ENCODE measurements at places on chromosomes 4 and X. TPM values are rescaled to one million over a fixed set of nuclear protein-coding genes. Genes with fewer than 3 reads are reported as not detected.
A peak's percentile ranks its signal among the peaks of the same experiment; 100 is the strongest.

The STK32B gene
- total RNA-seq: not detected

The MAGEA2 gene
- total RNA-seq: not detected

The SAT1 gene
- total RNA-seq: 582 TPM

The SPANXN4 gene
- not detected for total RNA-seq

The VCX gene
- total RNA-seq: not detected

The FAM50A gene
- 62.1 TPM for total RNA-seq

DNA sequence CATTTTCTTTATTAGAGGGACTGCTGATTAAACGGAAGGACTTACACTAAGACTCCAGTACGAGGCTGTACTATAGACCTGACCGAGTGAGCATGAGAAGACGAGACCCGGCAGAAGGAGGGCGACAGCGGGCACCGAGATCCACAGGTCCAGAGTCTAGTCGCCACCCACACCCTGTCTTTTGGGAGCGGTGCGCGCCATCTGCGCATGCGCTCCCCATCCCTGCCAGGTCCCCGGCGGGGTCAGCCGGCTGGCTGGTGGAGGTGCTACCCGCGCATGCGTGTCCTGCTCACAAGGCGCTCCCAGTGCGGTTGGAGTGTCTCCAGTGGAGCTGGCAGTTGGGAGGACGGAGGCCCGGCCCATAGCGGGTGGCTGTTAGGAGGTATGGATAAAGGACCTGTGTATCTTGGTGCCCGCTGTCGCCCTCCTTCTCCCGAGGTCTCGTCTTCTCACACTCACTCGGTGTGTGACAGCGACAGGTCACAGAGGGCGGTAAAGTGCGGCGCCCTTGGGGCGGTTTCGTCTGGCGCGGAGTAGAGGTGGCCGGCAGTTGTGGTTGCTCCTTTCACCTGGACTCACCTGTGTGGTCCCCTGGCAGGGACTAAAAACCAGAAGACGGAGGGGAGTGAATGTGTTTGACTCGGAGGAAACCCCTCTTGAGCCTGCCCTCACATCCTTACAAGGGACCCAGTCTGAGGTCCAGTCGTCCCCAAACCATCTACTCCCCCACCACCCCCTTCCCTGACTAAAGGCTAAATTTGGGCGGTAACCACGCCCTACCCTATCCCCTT is 7.6 kb upstream of the HSD17B10 start:
- peak overlapping the region; percentile 61 for H3K4me3 ChIP-seq
- H3K36me3 ChIP-seq: no peaks in the 10 kb centered on the region
- peaks cover 13% of the 10 kb centered on the region for H3K4me1 ChIP-seq
- H3K27me3 ChIP-seq: peaks cover 24% of the 10 kb centered on the region

- no peak overlapping the region for H3K4me3 ChIP-seq
- H3K27me3 ChIP-seq: no peaks in the 10 kb centered on the region
- DNase-seq: peak; percentile 3
- H3K36me3 ChIP-seq: no peaks in the 10 kb centered on the region
- peak overlapping the region; percentile 95 for H3K27ac ChIP-seq
Measured at GRCh38 chr4:13704761-13705160, 77.2 kb upstream of the BOD1L1 start.

DNA sequence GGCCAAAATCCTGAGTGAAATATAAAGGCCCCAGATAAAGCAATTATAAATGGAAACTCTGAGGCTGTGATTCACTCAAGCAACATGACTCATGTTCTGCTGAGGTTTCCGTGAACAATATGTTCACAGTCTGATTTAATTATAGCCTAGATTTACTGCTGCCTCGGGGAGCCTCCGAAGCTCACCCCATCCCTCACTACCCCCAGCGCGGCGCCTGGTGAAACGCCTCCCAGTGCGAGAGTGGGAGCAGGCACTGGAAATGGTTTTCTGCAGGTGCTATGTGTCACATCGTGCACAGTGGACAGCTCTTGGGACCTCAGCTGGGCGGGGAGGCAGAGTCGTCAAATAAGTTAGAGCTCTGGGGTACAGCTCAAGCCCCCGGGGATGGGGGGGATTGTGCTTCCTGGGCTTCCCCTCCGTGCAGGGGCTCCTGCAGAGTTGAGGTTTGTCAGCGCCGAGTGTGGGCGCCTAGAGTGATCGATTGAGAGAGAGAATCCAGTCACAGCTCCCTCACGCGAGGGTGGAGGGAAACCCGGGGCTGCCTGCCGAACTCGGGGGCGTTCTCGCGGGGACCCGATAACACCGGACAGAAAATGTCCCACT is 110.6 kb downstream of the PHKA2 start:
- no peaks in the 10 kb centered on the region for H3K27me3 ChIP-seq
- peaks cover 5% of the 10 kb centered on the region for H3K36me3 ChIP-seq
- H3K27ac ChIP-seq: peak overlapping the region; percentile 88
- peak overlapping the region; percentile 61 for H3K4me3 ChIP-seq
- peak; percentile 75 for DNase-seq

- no peaks in the 10 kb centered on the region for H3K27me3 ChIP-seq
- no peaks in the 10 kb centered on the region for H3K36me3 ChIP-seq
- no peak overlapping the region for H3K4me3 ChIP-seq
- no peak overlapping the region for H3K27ac ChIP-seq
- DNase-seq: no peak
Measured at GRCh38 chr4:106677213-106677612, 308.6 kb upstream of the GIMD1 start.

- H3K27ac ChIP-seq: peak overlapping the region; percentile 58
- DNase-seq: peak; percentile 71
- peaks cover 6% of the 10 kb centered on the region for H3K36me3 ChIP-seq
- H3K4me3 ChIP-seq: no peak overlapping the region
- no peaks in the 10 kb centered on the region for H3K27me3 ChIP-seq
Measured at GRCh38 chrX:30659421-30659820, 6.2 kb downstream of the GK start.

DNA sequence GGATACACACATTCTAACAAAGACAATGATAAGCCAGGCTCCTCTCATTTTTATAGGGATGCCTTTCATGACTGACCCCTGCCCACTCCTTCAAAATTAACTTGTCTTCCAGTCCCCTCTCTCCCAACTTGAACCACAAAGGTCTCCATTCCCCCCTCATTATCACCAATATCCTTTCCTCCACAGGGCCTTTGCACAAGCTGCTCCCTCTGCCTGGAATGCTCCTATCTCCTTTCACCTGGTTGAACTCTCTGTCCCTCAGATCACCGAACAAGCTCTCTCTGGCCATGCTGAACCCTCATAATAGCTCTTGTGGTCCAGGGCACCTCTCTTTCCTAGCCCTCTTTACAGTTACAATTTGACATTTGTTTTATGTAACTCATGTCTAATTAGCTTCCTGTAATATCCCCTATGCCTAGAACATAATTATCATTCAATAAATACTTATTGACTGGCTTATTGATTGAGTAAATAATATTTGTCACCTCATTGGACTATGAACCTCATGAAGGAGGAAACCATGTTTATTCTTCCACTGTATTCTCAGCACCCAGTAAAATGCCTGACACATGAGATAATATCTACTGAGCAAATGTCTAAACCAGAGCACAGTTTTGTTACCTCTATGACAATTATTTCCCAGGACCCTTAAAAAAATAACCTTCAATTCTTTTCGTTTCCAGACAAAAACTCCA is 266.3 kb upstream of the RASGEF1B start:
- no peak overlapping the region for H3K4me3 ChIP-seq
- H3K27ac ChIP-seq: no peak overlapping the region
- no peaks in the 10 kb centered on the region for H3K4me1 ChIP-seq
- no peaks in the 10 kb centered on the region for H3K27me3 ChIP-seq

GRCh38 chr4:81922313-81922712 is 450.6 kb upstream of the RASGEF1B start:
- no peak for DNase-seq
- no peaks in the 10 kb centered on the region for H3K36me3 ChIP-seq
- no peak overlapping the region for H3K4me3 ChIP-seq
- peaks cover 12% of the 10 kb centered on the region for H3K27me3 ChIP-seq
- no peak overlapping the region for H3K27ac ChIP-seq

DNA sequence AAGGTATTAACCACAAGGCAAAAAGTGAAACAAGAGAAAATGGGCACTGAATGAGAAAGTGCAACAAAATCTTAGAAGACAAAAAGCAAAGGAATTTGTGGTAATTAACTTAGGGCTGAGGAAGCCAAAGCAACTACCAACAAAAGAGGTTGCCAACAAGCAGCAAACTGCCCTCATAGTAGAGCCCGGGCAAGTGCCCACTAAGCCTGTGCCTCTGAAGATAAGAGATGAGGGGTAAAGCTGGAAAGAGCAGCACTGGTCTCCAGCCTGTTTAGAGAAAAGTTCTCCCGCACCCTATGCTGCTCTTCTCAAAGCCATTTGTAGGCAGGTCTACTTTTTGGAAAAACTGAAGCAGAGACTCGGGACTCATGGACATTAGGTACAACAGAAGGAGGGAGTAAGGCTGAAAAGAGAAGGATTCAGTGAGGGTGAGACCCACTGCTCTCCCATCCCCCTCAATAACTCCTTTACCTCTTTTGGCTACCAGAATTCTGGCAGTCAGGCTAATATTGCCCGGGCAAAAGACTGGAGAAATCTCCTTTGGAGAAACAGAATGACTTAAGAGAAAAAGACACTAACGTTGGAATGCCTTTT is 29.6 kb upstream of the KCNE5 start:
- no peak for DNase-seq
- no peaks in the 10 kb centered on the region for H3K4me1 ChIP-seq
- H3K27me3 ChIP-seq: peaks cover 42% of the 10 kb centered on the region
- no peak overlapping the region for H3K27ac ChIP-seq

GRCh38 chr4:22739968-22740367 is 47.2 kb downstream of the GBA3 start:
- no peak for DNase-seq
- no peaks in the 10 kb centered on the region for H3K27me3 ChIP-seq
- no peak overlapping the region for H3K27ac ChIP-seq
- peaks cover 4% of the 10 kb centered on the region for H3K4me1 ChIP-seq
- no peak overlapping the region for H3K4me3 ChIP-seq
- no peaks in the 10 kb centered on the region for H3K36me3 ChIP-seq

GRCh38 chrX:117120700-117121099 is 657.9 kb upstream of the CT83 start:
- no peak for DNase-seq
- H3K27me3 ChIP-seq: no peaks in the 10 kb centered on the region
- no peaks in the 10 kb centered on the region for H3K4me1 ChIP-seq

DNA sequence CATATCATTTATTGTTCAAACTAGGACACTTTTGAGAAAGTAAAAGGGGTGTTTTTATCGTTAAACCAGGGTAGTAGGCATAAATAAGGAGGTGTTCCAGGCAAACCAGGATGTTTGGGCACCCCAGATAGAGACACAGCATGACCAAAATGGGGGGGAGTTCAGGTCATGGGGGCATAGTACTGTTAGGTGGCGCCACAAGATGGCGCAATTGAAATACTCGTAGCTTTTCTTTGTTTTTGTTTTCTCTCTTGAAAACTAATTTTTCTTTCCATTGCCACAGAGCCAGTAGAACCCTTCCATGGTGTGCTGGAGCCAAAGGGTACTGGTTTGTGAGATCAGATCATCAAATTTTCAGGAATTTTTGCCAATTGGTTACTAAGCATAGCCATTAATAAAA is 283.4 kb downstream of the BCOR start:
- no peaks in the 10 kb centered on the region for H3K36me3 ChIP-seq
- DNase-seq: peak; percentile 51
- H3K27me3 ChIP-seq: peaks cover 58% of the 10 kb centered on the region
- H3K4me3 ChIP-seq: no peak overlapping the region
- H3K4me1 ChIP-seq: peaks cover 15% of the 10 kb centered on the region

GRCh38 chr4:20015636-20016224 is 236.0 kb upstream of the SLIT2 start:
- H3K27me3 ChIP-seq: no peaks in the 10 kb centered on the region
- H3K4me3 ChIP-seq: no peak overlapping the region

GRCh38 chrX:14489437-14489836 is 39.9 kb upstream of the GLRA2 start:
- no peak for DNase-seq
- H3K4me1 ChIP-seq: no peaks in the 10 kb centered on the region
- no peaks in the 10 kb centered on the region for H3K27me3 ChIP-seq
- no peak overlapping the region for H3K4me3 ChIP-seq

- no peak for DNase-seq
- H3K27me3 ChIP-seq: no peaks in the 10 kb centered on the region
- no peaks in the 10 kb centered on the region for H3K4me1 ChIP-seq
- no peak overlapping the region for H3K27ac ChIP-seq
- peaks cover 13% of the 10 kb centered on the region for H3K36me3 ChIP-seq
Measured at GRCh38 chr4:150533673-150534072, 48.3 kb upstream of the MAB21L2 start.

GRCh38 chr4:127239902-127240763 is 392.6 kb upstream of the INTU start:
- no peak overlapping the region for H3K27ac ChIP-seq
- no peak for DNase-seq
- no peaks in the 10 kb centered on the region for H3K27me3 ChIP-seq
- H3K4me3 ChIP-seq: no peak overlapping the region

DNA sequence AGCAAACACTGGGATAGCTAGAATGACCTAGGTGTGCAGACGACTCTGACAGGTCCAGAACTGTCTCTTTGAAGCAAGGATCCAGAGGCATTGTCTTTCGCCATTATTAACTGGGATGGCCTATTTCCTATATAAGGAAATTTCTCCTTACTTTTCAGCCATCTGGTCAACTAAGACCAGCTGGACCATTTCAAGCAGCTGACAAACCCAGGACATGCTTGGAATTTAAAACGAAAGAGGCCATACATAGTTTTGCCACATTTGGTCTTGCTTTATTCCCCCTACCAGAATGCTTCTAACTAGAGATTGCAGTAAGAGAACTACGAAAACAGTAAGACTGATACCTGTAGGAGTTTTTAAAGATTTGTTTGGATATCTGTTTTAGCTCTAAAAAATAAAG is 87.0 kb downstream of the GLRA2 start:
- H3K27me3 ChIP-seq: peaks cover 45% of the 10 kb centered on the region
- H3K4me1 ChIP-seq: no peaks in the 10 kb centered on the region
- H3K4me3 ChIP-seq: no peak overlapping the region
- DNase-seq: no peak

DNA sequence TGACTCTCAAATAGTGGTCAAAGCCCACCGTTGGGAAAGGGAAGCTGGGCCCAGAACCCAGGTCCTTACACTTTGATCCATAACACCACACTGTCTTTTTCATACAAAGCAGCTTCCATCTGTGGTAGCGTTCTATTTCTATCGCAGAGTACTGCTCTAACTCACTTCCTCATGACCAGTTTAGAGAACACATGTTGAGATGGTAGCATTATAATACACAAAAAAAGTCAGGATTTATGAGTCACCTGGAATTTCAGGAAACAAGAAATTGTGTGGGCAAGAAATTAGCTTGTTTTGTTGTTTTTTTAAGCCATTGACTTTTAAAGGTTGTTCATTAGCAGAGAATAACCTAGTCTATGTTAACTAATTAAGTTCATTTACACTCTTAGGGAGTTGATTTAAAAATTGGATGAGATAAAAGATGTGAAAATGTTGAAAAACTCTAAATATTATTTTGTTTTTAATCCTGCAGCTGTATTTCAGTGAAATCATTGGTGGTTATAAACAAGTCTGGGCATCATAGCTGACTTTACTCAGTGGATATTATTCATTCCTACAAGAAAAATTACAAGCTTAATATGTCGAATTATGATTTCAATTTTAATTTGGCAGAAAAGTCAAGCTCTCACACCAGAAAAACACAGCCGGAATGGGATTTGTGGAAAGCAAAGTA is 1011.1 kb upstream of the HS3ST1 start:
- DNase-seq: peak; percentile 28
- H3K27ac ChIP-seq: peak overlapping the region; percentile 59
- no peak overlapping the region for H3K4me3 ChIP-seq
- peaks cover 6% of the 10 kb centered on the region for H3K4me1 ChIP-seq
